H1 (cell line): ENCODE measurements at places on chromosomes 12 and 14.
A peak's percentile ranks its signal among the peaks of the same experiment; 100 is the strongest.

DNA sequence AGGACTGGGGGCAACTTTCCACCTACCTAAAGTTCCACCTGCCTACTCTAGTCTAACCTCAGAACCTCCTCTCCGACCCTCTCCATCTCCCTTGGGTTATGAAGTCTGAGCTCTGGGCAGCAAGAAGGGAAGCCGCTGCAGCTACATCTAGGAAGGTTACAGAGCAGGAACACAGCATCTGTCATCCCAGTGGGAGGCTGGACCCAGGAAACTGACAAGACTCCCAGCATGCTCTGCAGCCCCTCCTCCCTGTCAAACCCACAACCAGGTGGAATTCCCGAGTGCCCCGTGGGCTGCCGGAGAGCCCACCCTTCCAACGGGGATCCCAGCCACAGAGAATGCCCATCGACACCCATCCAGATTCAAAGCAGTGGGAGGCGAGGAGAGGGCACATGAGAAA, 2.1 kb downstream of the TESC start:
- H3K27ac ChIP-seq: no peak overlapping the region
- H3K27me3 ChIP-seq: peaks cover 14% of the 10 kb centered on the region
- H3K4me1 ChIP-seq: no peaks in the 10 kb centered on the region
- no peak overlapping the region for H3K4me3 ChIP-seq
- no peaks in the 10 kb centered on the region for H3K36me3 ChIP-seq

DNA sequence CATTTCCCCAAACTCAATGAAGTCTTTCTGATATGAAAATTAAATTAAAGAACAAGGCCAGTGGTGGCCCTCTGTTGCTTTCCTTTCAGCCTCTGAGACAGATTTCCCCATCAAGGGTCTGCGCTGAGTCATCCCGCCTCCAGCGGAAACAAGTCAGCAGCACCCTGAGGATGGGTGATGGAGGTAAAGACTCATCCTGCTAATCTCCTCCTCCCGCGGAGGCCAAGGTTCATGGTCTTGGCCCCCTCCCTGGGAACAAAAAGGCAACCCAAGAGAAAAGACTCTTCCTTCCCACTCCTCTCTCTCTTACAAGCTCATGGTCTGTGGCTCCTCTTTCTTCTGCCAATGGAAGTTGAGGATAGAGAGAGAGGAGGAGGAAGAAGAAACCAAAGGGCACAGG, 9.0 kb upstream of the NUMB start:
- H3K36me3 ChIP-seq: no peaks in the 10 kb centered on the region
- no peaks in the 10 kb centered on the region for H3K27me3 ChIP-seq
- no peaks in the 10 kb centered on the region for H3K4me1 ChIP-seq
- H3K27ac ChIP-seq: no peak overlapping the region

GRCh38 chr12:55642267-55642666, 5.6 kb downstream of the OR10P1 start:
- H3K4me3 ChIP-seq: no peak overlapping the region
- H3K27ac ChIP-seq: no peak overlapping the region
- H3K4me1 ChIP-seq: no peaks in the 10 kb centered on the region
- no peak for DNase-seq
- no peaks in the 10 kb centered on the region for H3K27me3 ChIP-seq

GRCh38 chr12:49949866-49950265, 671 bp upstream of the AQP2 start:
- H3K36me3 ChIP-seq: no peaks in the 10 kb centered on the region
- H3K27ac ChIP-seq: no peak overlapping the region
- no peak overlapping the region for H3K4me3 ChIP-seq
- no peak for DNase-seq
- H3K4me1 ChIP-seq: peaks cover 5% of the 10 kb centered on the region

DNA sequence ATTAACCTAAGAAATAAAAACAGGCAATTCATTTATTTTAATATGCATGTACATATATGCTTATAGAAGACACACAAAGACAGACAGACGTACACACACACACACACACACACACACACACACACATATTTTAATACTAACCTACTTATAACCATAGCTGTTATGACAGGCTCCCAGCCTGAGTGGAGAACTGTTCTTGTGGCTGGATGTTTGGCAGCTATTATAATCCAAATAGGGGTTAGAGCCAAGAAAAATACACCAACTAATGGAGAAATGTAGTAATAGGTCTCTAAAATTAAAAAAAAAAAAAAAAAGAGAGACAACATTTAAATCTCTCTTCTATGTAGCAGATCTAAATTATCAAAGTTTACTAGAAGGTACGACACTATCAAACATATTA, 91.8 kb downstream of the SLC41A2 start:
- no peak overlapping the region for H3K27ac ChIP-seq
- no peaks in the 10 kb centered on the region for H3K36me3 ChIP-seq
- no peaks in the 10 kb centered on the region for H3K4me1 ChIP-seq
- no peaks in the 10 kb centered on the region for H3K27me3 ChIP-seq

GRCh38 chr12:92721130-92721529, 18.3 kb downstream of the PLEKHG7 start:
- no peaks in the 10 kb centered on the region for H3K36me3 ChIP-seq
- peaks cover 2% of the 10 kb centered on the region; the same call in 1 of the 2 replicates for H3K4me1 ChIP-seq
- DNase-seq: no peak
- H3K27ac ChIP-seq: no peak overlapping the region
- H3K27me3 ChIP-seq: no peaks in the 10 kb centered on the region

- H3K27ac ChIP-seq: no peak overlapping the region
- no peaks in the 10 kb centered on the region for H3K36me3 ChIP-seq
- no peaks in the 10 kb centered on the region for H3K4me1 ChIP-seq
- no peaks in the 10 kb centered on the region for H3K27me3 ChIP-seq
- H3K4me3 ChIP-seq: no peak overlapping the region
Measured at GRCh38 chr14:90534091-90534837, 137.4 kb downstream of the CALM1 start.

DNA sequence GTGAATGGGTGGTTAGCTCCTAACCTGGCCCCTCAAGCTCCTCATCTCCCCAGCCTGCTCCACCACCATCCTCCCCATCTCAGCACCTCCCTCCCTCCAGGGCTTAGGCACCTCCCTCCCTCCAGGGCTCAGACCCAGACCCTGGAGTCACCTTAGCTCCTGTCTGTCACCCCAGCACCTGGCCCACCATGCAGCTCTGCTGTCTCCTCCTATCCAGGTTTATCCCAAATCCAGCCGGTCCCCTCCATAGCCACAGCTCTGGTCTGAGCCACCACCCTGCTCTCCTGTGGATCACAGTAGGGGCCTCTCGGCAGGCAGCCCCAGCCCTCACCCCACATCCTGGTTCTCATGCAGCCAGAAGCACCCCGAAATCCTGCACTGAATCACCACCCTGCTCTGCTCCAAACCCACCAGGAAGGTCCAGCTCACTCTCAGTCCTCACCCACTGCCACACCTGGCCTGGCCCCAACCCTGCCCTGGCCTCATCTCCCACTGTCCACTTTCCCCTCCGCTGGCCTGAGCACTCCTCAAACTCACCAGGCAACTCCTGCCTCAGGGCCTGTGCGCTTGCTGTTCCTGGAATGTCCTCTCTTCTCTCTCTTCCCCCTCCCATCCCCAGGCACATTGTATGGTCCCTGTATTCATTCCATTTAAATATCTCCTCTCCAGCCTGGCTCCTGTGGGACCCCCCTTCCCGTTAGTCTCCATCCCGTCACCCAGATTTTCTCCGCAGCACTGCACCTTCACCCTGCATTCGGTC, 62.6 kb downstream of the DIO3 start:
- H3K27ac ChIP-seq: no peak overlapping the region
- peaks cover 5% of the 10 kb centered on the region; the same call in 1 of the 2 replicates for H3K27me3 ChIP-seq
- no peak for DNase-seq
- H3K36me3 ChIP-seq: no peaks in the 10 kb centered on the region

- DNase-seq: peak; percentile 33
- no peak overlapping the region for H3K27ac ChIP-seq
- no peaks in the 10 kb centered on the region; the same call in 1 of the 2 replicates for H3K4me1 ChIP-seq
Measured at GRCh38 chr12:121494093-121494787, 86.6 kb downstream of the KDM2B start.

DNA sequence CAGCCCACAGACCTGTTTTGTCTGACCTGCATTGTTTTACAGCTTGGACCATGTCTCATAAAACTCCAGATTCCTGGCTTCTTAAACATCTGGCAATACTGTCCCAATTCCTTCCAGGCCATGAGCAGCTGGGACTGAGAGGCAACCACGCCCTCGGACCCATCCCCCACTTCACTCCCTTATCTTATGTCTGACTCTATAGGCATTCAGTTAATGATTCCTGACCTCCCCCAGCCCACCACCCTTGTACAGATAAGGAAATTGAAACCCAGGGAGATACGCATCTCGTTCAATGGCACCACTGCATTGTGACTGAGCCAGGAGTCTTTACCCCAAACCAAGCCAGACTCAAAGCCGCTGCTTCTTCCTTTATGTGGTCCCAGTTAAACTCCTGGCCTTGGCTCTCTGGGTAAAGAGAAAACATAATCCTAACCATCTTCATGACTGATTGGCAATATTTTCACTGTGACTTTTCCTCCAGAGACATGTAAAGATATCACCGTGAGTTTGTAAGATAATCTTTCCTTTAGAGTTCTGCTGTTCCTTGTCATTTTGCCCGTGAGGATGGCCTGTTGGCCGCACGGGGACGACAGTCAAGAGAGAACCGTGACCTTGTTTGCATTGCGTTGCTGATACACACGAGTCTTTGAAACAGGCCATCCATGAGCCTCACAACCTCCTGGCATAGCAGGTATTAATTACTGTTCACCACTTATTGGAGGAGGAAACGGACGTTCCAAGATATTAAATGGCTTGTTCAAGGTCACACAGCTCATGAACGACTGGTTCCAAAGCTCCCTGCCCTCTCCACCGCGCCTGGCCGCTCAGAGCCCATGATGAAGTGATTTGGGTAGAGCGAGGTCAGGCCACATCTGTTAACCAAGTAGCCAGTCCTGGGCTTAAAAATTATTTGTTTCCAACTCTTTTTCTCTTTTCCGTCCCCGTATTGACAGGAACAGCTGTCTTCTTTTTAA, 39.4 kb downstream of the MAP1LC3B2 start:
- no peaks in the 10 kb centered on the region for H3K36me3 ChIP-seq
- no peak overlapping the region for H3K27ac ChIP-seq
- no peak overlapping the region for H3K4me3 ChIP-seq
- peaks cover 2% of the 10 kb centered on the region for H3K4me1 ChIP-seq
- no peak for DNase-seq

- H3K27me3 ChIP-seq: no peaks in the 10 kb centered on the region
- DNase-seq: no peak
- H3K4me1 ChIP-seq: no peaks in the 10 kb centered on the region
Measured at GRCh38 chr14:46999661-47000060, 348.1 kb upstream of the RPL10L start.

DNA sequence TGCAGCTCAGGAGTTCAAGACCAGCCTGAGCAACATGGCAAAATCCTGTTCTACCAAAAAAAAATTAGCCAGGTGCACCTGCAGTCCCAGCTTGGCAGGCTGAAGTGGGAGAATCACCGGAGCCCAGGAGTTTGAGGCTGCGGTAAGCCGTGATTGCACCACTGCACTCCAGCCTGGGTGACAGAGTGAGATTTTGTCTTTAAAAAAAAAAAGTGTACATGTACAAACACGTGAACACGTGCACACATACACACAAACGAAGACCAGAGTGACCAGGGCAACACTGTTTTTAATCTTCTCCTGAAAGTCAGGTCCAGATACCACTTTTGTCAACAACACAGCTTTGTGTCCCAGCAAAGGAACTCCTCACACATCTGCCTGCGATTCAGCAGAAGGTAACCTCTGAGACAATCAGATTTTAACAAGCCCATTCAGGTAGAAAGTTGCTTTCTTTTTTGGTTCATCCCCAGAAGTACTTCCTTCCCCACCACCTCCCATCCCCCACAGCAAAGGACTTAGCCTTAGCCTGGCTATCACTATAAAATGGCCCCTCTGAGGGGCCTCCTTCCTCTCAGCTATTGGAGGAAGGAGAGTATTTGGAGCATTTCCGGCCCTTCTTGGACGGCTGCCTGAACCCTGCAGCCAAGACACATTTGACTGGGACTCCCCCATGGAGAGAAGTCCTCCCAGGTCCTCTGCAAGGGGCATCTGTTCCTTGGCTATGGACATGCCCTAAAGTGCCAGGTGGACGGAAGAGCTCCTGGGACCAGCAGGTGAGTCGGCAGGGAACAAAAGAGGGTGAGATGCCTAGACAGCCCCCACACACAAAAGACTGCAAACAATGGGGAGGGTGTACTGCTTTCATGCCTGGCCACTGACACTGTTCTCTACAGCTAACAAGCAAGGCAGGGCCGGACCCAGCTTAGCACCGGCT, 9.8 kb downstream of the CTDSP2 start:
- H3K36me3 ChIP-seq: no peaks in the 10 kb centered on the region
- no peak for DNase-seq
- peak overlapping the region; percentile 55; the same call in 1 of the 2 replicates for H3K27ac ChIP-seq
- H3K4me3 ChIP-seq: peak overlapping the region; percentile 31
- no peaks in the 10 kb centered on the region for H3K27me3 ChIP-seq

DNA sequence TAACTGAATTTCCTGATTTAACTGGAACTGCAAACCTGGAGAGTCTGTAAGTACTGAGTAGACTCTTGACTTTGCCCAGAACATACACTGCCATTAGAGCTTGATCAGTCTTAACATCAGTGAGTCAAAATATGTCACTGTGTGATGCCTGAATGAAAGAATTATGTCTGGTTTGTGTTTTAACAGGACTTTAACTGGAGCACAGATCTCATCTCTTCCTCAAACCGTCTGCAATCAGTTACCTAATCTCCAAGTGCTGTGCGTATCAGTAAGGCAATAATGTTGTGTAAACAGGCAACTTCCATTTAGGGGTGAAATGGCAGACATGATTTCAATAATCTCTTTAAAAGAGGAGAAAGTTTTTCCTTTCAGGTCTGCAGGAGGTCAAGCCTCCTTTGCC, 97.0 kb downstream of the ZFC3H1 start:
- DNase-seq: no peak
- no peaks in the 10 kb centered on the region for H3K4me1 ChIP-seq
- H3K4me3 ChIP-seq: no peak overlapping the region
- no peak overlapping the region for H3K27ac ChIP-seq

GRCh38 chr14:99986396-99986795, 78.8 kb upstream of the EVL start:
- DNase-seq: no peak
- no peak overlapping the region for H3K27ac ChIP-seq

DNA sequence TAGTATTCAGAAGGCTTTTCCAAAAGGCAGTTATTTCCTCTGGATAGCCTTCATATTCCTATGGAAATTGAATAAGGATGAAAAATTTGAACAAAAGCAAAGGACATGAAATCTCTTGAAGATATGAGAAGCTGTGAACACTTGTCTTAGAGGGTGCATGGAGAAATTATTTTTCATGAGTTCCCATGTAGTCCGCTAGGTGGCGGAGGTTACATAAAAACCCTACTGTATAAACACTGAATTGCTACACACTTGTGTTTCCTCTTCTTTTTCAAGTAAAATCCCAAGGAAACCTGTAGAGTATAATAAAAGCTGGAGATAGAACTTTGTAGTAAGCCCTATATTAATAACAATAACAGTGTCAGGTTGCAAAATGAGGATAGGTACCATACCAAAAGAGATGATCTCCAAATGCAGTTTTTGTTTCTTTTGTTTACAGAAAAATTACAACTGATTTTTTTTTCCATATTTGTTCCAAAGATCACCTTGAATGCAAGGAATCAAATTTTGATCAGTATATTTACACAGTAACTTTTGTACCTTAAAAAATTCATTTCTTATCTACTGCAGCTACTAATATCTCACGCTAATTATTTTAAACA, 37.8 kb upstream of the OR4E1 start:
- H3K27ac ChIP-seq: no peak overlapping the region
- H3K27me3 ChIP-seq: no peaks in the 10 kb centered on the region
- no peaks in the 10 kb centered on the region for H3K4me1 ChIP-seq
- H3K4me3 ChIP-seq: no peak overlapping the region

- no peaks in the 10 kb centered on the region for H3K36me3 ChIP-seq
- no peak overlapping the region for H3K27ac ChIP-seq
Measured at GRCh38 chr14:100522616-100523099, 64.6 kb downstream of the BEGAIN start.
